Stimulated activated CD4-positive, alpha-beta T cell treated with anti-CD3 and anti-CD28 coated beads, Interleukin-1b, Interleukin-23, amount 100 ng/mL, for 1 hour (primary cell): ENCODE measurements at places on chromosomes 3 and 15.

DNA sequence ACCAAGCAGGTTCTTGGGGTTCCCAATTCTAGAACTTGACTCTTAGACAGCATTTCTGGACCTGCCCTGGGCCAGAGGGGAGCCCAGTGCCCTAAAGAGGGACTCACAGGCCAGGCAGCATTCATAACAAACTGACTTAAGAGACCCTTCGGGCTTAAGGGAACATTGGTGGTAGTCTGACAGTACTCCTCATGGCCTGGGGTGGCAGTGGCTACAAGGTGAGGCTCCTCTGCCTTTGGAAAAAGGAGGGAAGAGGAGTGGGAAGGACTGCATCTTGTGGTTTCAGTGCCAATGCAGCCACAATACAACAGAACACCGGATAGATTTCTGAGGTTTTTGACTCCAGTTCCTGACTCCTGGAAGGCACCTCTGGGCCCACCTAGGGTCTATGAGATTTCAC, 172.2 kb upstream of the STRIT1 start:
- no peak for DNase-seq

- no peak for DNase-seq
Measured at GRCh38 chr15:48579945-48580671, 65.4 kb downstream of the FBN1 start.

DNA sequence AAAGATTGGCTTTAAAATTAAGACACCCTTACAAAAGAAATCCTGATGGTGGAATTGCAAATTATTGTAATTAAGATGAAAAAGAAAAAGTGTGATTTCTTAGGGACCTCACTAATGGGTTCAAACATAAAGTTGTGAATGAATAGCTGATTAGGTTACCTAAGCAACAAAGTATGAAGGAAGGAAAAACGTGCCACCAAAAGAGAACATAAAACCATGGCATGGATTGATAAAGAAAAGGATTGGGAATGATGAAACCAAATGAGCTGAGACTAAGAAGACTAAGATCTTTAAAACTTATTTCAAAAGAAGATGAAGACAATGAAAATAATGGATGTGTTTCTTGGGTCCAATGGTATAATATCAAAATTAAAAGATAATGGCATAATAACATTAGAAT, 32.2 kb upstream of the GUCA1C start:
- no peak for DNase-seq

DNA sequence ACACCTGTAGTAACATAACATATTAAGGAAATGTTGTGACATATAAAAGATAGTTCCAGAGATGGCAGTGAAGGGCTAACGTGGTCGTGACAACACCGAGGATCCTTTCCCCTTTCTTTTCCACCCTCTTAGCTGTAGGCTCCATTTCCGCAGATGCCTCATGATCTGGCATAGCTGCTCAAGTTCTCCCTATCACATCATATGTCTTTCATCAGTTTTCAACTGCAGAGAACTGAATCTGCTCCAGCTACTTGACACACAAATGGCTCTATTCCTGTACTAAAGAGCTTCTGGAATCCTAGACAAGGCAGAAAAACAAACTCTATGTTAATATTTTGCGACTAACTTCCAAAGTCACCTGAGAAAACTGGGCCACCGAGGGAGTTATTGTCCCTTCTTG, 275.0 kb upstream of the SLCO3A1 start:
- no peak for DNase-seq
